ENCODE measurements at places on chromosomes 3 and 15. TPM values are rescaled to one million over a fixed set of nuclear protein-coding genes. Genes with fewer than 3 reads are reported as not detected.
A peak's percentile ranks its signal among the peaks of the same experiment; 100 is the strongest.

- DNase-seq, result peak; percentile 9
Observed at GRCh38 chr3:42914771-42915515, 9.0 kb downstream of the ZNF662 start.

DNA sequence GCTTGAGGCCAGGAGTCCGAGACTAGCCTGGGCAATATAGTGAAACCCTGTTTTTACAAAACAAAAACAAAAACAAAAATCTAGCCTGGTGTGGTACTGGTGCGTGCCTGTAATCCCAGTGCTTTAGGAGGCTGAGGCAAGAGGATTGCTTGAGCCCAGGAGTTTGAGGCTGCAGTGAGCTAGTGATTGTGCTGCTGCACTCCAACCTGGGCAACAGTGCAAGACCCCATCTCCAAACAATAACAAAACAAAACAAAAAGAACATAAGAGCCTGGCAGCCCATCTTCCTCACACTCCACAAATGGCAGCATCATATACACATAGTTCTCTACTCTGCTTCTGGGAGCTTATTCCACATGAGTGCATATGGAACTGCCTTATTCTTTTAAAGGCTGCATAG, 2.2 kb upstream of the TRH start:
- no peak for DNase-seq

DNA sequence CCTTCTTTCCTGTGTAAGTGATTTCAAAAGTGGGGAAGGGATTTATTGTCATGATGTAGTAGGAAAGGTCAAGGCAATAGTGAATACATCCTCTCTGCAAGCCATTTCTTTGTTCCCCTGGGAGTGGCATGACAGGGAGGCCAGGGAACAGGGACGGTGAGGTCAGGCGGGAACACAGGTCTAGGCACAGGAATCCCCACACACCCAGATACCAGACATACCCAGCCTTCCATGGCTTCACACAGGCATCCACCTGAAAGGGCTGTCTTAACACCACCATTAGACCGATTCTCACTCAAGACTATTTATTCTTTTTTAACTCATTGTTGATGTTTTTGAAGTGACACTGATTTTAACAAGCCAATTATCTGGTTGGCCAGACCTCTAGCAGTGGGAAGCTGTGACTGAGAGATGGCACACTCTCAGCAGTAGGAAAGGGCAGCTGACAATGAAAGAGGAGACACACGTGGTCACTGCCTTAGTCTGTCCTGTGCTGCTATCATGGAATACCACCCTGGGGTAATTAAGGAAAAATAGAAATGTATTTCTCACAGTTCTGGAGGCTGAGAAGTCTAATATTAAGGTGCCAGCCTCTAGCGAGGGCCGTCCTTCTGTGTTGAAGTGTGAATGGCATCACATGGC, 74.6 kb upstream of the MYZAP start:
- DNase-seq, result no peak

- no peak for DNase-seq
Observed at GRCh38 chr15:67405208-67406191, 115.4 kb upstream of the C15orf61 start.

- DNase-seq, result no peak
Observed at GRCh38 chr3:37537914-37538691, 323.6 kb upstream of the CTDSPL start.

DNA sequence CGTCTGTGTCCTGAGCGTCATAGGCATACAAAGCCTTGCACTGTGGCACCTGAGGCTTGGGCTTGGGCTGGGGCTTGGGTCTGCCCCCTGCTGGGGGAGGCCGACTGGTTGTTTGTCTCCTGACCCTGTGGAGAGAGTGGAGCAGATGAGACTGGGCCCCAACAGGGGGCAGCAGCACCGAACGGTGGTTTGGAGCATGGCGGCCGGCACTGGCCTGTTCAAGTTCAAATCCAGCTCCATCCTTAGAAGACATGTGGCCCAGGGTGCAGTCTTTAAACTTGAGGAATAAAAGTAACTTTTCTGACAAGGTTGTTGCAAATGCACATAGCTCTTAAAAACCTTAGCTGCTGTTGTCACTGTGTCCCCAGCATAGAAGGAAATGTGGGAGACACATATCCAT, 33.3 kb downstream of the CCNB2 start:
- peak; percentile 75 for DNase-seq

- DNase-seq, result no peak
Observed at GRCh38 chr3:112605285-112605684, 35.7 kb downstream of the CCDC80 start.

- DNase-seq, result no peak
Observed at GRCh38 chr3:123802007-123802625, 82.0 kb downstream of the MYLK start.

DNA sequence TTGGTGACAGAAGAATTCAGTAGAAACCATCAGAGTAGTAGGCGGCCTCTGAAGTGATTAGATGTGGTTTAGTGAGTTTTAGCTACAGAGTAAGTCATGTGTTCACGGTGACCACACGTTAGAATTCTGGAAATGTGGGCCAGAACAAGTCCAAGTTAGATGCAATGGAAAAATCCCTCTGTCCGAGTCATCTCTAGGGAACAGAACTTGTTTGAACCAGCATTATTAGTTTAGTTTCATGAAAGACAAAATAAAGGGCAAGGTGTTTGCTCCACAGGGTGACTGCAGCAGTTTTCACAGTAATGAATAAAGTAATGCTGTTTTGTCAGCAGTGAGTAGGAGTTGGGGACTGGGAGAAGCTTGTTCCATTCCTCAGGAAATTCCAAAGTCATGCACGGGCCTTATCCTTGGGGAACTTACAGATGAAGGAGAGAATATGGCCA, 100.2 kb downstream of the CGNL1 start:
- DNase-seq, result no peak

DNA sequence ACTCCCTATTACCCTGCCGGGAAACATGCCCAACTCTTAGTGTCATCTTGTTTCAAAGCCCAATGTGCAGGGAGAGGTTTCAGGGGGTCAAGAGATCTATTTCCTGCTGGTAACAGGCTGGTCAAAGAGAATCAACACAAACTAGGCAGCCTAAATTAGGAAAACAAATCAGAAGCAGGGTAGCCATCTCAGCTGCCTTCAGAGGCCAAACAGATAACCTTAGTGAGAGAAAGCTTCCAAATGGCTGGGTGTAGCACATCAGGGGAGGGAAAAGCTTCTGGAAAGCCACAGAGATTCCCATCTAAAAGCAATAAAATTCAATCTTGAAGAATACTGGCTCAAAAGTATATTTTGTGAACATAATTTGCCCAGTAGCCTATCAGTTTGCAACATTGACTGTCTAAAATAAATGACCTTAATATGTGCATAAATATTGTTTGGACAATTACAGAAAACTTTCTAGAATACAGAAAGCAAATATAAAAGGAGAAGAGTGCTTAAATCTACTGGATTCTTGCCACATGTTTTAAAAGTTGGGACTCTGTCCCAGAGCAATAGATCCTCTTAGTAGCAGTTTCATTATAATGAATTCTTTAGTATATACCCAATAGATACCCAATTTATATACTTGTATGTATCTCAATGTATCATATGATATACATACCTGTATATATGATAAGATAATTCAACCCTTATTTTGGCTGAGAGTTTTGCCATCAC, 371.9 kb upstream of the RARB start:
- DNase-seq, result no peak

GRCh38 chr3:174333640-174334039, 525.5 kb upstream of the NAALADL2 start:
- no peak for DNase-seq

GRCh38 chr3:97830638-97831037, 8.8 kb downstream of the CRYBG3 start:
- DNase-seq, result no peak

- no peak for DNase-seq
Observed at GRCh38 chr15:92968926-92969651, 69.0 kb downstream of the CHD2 start.

- no peak for DNase-seq
Observed at GRCh38 chr3:114584734-114585371, 291.0 kb downstream of the TIGIT start.

DNA sequence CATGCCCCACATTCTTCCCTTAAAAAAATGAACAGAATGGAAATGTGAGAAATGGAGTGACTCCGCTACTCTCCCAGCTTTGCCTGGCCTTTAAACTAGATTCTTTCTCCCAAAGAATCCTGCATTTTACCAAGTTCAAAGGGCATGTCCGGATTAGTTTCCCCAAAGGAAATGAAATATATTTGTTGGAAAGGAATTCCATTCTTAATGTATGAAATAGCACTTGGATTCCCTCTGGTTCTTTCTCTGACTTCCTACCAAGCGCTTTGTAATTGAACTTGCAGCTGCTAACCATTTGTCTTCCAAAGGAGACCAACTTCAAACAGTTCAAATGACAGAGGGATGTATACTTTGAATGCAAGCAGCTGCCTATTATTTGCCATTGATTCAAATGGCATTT, 18.9 kb downstream of the MAP2K1 start:
- DNase-seq, result no peak

DNA sequence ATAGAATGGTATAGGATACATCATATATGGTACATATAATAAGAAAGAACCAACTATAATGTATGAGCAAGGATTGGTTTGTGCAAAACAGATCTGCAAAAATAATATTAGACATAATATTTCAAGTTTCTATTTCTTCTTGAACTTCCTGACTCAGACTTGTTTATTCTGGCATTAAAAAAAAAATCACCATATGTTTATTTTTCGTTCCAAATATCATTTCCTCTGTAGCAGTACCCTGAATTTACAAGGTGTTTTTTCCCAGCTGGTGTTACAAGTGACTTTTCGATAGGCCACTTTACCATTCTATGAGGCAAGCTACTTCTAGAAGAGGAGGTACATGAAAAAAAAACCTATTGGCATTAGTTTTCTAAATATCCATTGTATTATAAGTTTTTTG, 785.0 kb downstream of the PDCD6IP start:
- DNase-seq, result no peak

GRCh38 chr3:72451841-72452240, 396.4 kb downstream of the SHQ1 start:
- no peak for DNase-seq

GRCh38 chr3:41464858-41465257, 265.6 kb downstream of the CTNNB1 start:
- DNase-seq, result no peak

ZNF639 gene
- 28.6 TPM for total RNA-seq

CSK gene
- total RNA-seq, result 62.8 TPM

TSC22D2 gene
- total RNA-seq, result 33.6 TPM

DIPK2A gene
- total RNA-seq, result 29.0 TPM

BLM gene
- total RNA-seq, result 15.6 TPM

COL6A5 gene
- total RNA-seq, result not detected

MAGEL2 gene
- total RNA-seq, result not detected

MINAR1 gene
- total RNA-seq, result 0.34 TPM

CYP19A1 gene
- 0.77 TPM for total RNA-seq

WDR49 gene
- total RNA-seq, result 0.32 TPM

NTRK3 gene
- total RNA-seq, result not detected

GHRL gene
- total RNA-seq, result not detected

RLBP1 gene
- total RNA-seq, result not detected

SERPINI2 gene
- total RNA-seq, result not detected

SNTN gene
- not detected for total RNA-seq

CLRN1 gene
- total RNA-seq, result not detected

MYO1E gene
- total RNA-seq, result 182 TPM
